ENCODE measurements at places on chromosomes 3 and 15. TPM values are rescaled to one million over a fixed set of nuclear protein-coding genes. Genes with fewer than 3 reads are reported as not detected.

- DNase-seq, result no peak
Observed at GRCh38 chr3:44555723-44556122, 730 bp downstream of the ZKSCAN7 start.

GRCh38 chr3:62529230-62529629 is 155.9 kb upstream of the FEZF2 start:
- no peak for DNase-seq

DNA sequence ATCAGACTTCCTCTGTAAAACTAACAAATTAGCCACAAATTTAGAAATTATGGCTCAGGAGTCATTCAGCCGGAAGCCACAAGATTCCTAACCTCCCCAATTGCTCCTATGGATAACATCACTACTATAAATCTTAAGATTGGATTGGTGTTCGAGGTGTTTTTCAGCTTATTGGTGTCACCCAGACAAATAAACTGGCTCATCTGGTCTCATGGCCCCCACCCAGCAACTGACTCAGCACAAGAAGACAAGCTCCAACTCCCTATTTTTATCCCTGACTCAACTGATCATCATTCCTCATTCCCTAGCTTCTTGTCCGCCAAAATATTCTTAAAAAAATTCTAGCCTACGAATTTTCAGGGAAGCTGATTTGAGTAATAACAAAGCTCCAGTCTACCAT is 135.1 kb upstream of the STRIT1 start:
- DNase-seq, result no peak

Gene APOD
- 3.4 TPM for total RNA-seq

DNA sequence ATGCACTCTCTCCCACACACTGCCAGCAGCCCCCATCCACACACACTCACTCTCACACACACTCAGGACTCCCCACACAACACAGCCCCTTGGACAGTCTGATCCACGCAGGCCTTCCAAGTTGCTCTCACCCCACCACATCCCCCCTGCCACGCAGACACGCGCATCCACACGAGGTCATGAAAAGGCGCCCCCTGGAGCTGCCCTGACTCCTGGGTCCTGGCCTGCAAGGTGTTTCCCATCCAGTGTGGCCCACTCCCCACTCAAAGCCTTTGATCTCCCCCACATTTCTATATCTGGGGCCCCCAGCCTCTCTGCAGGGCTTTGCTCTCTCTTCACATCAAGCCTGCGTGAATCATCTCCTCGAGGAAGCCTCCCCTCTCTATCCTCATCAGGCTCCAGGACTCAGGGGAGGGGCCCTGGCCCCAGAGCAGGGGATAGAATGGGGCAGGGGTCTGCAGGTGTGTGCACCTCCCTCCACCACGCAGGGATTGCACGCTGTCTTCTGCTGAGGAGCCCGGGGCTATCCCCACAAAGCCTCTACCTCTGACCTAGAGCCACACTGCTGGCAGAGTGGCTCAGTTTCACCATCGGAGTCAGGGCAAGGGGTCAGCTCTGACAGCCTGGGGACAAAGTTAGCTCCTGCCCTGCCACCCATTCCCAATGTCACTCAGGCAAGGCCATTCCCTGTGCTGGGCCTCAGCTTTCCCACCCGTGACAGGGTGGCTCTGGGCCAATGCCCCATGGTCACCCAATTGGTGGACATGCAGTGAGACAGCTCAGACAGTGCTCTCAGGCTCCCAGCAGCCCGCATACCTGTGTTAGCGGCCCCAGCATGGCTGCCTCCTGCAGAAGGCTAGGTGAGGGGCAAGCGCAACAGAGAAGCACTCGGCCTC is 6.4 kb downstream of the MYL3 start:
- DNase-seq, result no peak

GRCh38 chr3:14925729-14926591 is 21.4 kb upstream of the NR2C2 start:
- DNase-seq, result no peak

Gene KLHL40
- total RNA-seq, result not detected

DNA sequence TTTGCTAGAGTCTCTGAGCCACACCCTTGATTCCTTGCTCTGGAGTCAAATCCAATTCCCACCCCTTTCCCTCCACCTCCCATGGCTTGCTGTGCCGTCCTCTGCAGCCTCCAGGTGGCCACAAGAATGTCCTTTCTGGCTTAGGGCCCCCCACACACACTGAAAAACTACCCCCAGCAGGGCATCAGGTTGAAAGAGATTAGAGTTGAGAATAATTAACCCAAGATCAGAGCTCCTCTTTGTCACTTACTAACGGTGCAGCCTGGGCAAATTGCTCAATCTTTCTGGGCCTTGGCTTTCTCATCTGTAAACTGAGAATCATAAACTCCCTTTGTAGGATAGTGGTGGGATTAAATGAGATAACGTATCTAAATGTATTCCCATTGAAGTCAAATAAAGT is 78.5 kb downstream of the MRPL46 start:
- no peak for DNase-seq

GRCh38 chr3:18237251-18238005 is 187.7 kb downstream of the SATB1 start:
- no peak for DNase-seq

Gene P2RY1
- 0.49 TPM for total RNA-seq

DNA sequence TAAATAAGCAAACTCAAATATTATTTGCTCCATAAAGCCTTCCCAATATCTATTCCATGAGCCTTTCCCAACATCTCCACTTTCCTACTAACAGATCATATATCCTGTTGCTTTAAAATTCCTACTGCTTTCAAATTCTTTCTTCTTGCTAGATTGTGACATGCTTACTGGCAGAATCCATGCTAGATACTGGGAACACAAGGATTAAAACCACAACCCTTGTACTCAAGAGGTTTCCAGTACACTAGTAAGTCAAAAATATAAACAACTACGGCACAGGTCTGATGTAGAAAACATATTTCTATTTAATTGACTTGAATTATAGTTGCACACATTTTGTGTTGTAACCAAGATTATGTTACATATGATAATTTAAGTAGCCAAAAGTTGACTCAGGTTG is 275.0 kb downstream of the ZBTB20 start:
- no peak for DNase-seq

- no peak for DNase-seq
Observed at GRCh38 chr3:173138026-173138425, 3.0 kb downstream of the SPATA16 start.

DNA sequence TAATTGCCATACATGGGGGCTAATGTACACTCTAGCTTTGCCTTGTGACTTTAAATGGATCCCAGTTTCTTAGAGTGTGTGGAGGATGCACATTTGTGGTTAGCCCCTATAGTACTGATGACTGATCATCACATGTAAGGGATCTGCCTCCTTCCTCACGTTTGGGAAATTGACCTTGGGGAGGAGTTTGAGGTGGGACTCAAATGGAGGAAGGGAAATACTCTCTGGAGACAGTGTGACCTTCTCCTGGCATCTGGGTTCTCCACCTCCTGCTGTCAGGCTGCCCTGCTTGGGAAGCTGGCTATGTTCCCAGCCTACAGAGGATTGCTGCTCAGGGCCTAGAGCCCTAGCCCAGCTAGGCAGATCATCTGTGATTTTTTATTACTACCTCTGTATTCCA is 48.7 kb downstream of the PPM1L start:
- no peak for DNase-seq

Gene EID1
- total RNA-seq, result 183 TPM

Data from activated T-helper 1 cell treated with anti-CD3 and anti-CD28 coated beads, Interleukin-12 subunit alpha, Interleukin-12 subunit beta, Interleukin-2, Interleukin-4 antibody, amounts not matched to agents 30 ng/mL and 10 ng/mL and 1 ng/mL, durations not matched to agents 14 hours and 24 hours and 36 hours (primary cell).